ENCODE measurements at places on chromosomes 2 and 18.

DNA sequence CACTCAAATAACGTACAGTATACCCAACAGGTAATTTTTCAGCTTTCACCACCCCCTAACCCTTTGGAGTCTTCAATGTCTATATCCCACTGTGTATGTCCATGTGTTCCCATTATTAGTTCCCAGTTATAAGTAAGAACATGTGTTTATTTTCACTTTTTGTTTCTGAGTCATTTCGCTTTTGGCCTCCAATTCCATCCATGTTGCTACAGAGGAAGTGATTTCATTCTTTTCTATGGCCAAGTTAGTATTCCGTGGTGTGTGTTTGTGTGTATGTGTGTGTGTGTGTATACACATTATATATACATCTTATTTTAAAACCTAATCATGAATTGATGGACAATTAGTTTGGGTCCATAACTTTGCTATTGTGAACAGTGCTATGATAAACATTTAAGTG, 464.4 kb downstream of the CMPK2 start:
- no peak for DNase-seq

DNA sequence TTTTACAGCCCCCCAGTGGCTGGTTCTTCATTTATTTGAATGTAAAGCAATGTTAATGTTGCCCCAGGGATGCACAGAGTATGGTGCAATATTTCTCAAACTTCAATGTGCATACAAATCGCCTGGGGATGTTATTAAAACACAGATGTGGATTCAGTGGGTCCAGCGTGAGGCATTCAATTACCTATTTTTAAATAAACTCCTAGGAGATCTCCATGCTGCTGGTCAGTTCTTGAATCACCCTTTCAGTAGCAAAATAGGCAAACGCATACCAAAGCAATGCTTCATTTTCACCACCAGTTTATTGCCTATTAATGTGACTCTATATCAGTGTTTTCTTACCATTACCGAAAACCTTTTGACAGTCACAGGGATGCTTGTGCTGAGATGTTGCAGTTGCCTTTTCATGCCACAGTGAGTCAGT, 530.7 kb downstream of the CBLN2 start:
- DNase-seq = no peak

DNA sequence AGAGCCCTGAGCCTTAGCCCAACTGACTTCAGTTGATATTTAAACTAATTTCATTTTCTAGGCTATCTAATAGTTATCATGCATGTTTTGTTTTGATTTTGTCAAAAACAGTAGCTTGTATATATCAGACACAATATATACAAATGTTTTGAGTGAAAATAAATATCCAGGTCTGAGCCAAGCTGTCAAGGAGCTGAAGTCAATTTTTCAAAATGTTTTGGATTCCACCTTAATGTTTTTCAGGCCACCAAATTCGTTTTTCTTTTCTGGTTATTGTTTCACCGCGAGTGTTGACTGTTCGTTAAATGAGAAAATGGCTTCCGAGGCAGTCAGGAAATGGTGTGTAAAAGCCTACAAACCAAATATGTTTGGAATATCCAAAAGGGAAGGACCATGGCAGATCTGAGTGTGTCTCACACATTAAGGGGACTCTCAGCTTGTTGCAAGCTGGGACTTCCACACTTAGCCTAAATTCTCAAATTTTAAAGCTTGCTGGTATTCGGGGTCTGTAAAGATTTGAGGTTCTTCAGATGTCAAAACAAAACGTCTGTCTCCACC, 2.8 kb downstream of the HOXD12 start:
- DNase-seq = no peak

DNA sequence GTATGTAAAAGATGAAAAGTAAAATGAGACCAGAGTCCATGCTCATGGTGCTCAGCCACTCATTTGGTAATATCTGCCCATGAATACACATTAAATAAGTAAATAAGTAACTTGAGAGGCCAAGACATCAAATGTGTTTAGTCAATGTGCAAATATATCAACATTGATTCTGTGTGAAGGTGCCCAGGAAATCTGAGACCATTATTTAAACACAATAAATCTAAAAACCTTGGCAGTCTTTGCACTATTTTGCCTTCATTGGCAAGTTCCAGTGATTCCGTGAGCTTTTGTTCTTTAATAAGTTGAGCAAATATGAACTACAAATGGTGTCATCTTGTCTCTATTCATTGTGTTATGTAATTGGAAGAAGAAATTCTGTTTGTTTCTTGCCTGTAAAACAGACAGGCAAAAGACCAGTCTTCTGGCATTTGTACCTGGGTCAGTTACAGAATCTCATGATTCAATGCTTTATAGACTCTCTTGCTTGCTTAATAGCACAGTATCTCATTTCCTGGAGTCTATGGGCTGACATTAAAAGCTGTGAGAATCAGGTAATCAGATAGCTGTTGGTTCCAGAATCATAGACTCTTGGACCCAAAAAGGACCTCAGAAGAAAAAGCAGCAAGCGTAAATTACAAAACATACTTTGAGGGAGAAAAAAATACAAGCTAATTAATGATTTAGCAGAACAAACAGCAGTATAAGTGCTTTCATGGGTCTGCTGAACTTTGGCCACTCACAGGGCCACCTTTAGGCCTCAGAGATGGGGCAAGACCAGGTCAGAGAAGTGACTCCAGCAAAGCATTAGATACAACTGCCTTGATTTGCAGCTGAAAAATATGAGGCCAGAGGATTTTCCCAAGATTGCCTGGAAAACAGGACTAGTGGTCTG, 20.0 kb upstream of the SERPINB3 start:
- DNase-seq = no peak

- no peak for DNase-seq
These were observed 104.9 kb upstream of the NFATC1 start for GRCh38 chr18:79290876-79291275.

DNA sequence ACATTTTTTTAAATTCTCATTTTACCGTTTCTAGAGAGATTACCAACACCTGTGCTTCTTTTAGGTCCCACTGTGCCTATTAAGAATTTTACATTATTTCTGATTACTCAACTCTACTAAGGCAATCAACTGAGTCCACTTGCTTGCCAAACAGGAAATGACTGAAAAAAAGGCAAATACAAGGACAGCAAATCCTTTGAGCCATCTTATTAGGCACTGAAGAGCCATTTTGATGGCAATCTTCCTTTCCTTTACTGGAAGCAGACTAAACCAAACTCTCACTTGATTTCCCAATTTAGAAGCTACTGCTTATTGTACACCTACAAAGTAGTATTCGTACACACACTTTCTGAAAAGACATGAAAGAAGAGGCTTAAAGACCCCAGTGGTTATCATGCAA, 121.4 kb upstream of the COL3A1 start:
- no peak for DNase-seq

- DNase-seq = no peak
These were observed 4.8 kb downstream of the SOX11 start for GRCh38 chr2:5696945-5697521.

GRCh38 chr2:24009680-24010476, at the start of gene MFSD2B:
Gene MFSD2B (plus strand): TSS chr2:24010085. CDS start chr2:24010097, 12 bp downstream.
- DNase-seq = no peak

GRCh38 chr2:109497463-109497862, 116.3 kb downstream of the SEPTIN10 start:
- DNase-seq = no peak

GRCh38 chr2:105369777-105370690, 28.8 kb downstream of the FHL2 start:
- no peak for DNase-seq

GRCh38 chr18:76367168-76368125, 127.6 kb downstream of the ZNF516 start:
- DNase-seq = no peak

Measured in NCI-H1436 treated with DMSO at 0.1 percent for 48 hours (cell line).